Ammon's horn (tissue), 1 donor: ENCODE measurements at places on chromosomes 1 and 21.

DNA sequence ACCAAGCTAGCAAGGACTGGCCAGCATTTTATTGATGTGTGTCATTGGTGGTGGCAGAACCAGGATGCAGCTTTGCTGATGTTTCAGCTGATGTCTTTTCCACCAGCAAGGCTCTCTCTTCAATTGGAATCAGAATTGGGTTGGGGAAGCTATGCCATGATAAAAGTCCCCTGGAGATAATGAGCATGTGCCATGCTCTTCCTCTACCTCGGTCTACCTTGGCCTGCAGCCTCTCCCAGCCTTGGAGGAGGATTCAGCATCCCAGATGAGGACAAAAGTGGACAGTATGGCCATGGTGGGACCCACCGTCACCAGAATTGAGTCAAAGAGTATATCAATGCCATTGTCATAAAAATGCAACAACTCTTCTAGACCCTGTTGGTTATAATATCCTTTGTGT, 8.6 kb downstream of the AVPR1B start:
- no peak for DNase-seq

- no peak for DNase-seq
These were observed 281.0 kb downstream of the PTPRC start for GRCh38 chr1:198919667-198920398.

DNA sequence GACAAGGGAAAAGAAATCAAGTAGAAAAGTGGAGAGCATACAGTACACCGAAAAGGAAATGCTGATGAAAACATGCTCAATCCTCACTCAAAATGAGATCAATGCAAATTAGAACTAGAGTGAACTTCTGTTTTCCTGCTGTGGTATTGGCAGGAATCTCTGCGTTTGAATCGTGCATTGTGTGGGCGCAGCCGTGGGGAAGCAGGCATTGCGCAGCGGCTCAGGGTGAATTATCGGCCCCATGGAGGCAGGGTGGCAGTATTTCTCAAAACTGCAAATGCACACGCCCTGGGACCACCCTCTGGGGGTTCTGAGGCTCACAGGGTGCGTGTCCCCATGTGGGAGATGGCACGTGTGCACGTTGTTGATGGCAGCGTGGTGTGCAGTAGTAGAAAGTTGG, 140.6 kb downstream of the PEX14 start:
- DNase-seq: peak; percentile 79

- DNase-seq: no peak
These were observed 2.2 kb downstream of the AJAP1 start for GRCh38 chr1:4656533-4657140.

GRCh38 chr1:37347104-37347649, 127.2 kb upstream of the ZC3H12A start:
- DNase-seq: no peak

- no peak for DNase-seq
These were observed 97.2 kb downstream of the VPS13D start for GRCh38 chr1:12326986-12327385.

GRCh38 chr1:39127513-39127912, 77.0 kb upstream of the MACF1 start:
- DNase-seq: no peak

GRCh38 chr1:160807738-160808137, 11.8 kb downstream of the LY9 start:
- no peak for DNase-seq

DNA sequence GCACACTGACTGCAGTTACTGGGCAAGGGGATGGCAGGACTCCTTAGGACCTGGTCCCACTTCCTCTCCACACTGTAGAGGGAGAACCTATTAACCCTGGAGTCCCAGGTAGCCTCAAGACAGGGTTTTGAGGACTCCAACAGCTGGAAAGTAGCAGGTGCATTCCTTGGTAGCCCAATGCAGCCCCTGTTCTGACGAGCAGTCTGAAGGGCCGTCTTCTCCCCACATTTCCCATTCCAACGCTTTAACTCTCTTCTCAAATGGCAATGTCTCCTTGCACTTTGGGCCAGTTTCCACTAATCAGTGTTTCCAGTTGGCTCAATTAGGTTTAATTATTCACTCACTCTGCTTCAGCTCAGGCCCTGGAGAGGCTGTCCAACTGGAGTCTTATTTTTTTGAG, 8.8 kb upstream of the INPP5B start:
- no peak for DNase-seq

GRCh38 chr1:212290608-212291007, 5.4 kb downstream of the PPP2R5A start:
- DNase-seq: no peak

DNA sequence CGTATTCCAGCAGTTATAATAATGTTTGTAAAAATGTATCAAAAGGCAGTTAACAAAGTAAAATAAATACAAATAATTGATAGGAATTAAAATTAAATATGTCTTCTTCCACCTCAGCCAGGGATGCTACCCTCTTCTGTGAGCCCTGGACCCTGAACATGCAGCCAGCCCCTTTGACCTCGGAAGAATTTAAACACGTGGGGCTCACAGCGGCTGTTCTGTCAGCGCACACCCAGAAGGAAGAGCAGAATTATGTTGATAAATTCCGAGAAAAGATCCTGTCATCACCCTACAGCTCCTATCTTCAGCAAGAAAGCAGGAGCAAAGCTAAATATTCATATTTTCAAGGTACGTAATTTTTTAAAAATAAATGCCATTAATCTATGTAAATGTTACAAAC, 26.5 kb downstream of the UTS2 start:
- no peak for DNase-seq

DNA sequence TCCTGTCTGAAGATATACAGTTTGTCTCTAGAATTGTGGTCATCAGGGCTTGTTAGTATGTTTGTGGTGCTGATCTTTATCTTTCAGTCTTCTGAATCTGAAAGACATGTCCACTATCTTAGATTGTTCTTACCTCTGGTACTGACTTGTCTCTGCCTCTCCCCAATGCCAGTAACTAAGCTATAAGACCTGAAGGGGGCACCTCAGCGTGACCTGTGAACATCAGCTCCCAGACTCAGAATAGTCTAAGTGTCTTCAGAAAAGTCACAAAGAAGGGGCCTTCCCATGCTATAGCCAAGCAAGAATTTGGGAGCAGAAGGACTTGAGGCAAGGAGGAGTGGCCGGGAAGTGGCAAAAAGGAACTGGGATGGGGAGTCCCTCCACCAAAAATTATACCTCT, 178.1 kb downstream of the NTNG1 start:
- no peak for DNase-seq

DNA sequence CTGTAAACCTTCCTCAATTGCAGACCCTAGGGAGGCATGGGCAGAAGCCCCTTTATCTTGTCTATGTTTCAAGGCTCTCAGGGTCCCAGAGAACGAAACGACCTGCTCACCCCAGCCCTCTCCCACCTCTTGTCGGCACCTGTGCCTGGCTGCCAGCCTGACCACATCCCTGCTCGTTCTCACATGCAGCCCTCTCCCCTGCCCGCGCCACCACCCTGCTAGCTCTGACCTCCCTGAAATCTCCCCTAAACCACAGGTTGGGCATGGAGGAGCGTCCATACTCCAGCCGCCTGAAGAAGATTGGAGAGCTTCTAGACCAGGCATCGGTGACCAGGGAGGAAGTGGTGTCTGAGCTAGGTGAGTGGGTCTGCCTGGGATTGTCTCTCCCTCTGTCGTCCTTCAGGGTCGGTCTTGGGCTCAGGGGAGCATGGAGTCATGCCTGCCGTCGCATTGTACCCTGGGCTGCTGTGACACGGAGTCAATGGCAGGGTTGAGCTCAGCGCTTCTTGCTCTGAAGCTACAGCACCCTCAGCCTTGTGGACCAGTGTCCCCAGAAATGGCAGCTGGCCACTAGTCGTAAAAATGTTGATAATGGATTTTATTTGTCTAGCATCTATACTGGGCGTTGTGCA, 3.6 kb downstream of the ADPRS start:
- DNase-seq: no peak

DNA sequence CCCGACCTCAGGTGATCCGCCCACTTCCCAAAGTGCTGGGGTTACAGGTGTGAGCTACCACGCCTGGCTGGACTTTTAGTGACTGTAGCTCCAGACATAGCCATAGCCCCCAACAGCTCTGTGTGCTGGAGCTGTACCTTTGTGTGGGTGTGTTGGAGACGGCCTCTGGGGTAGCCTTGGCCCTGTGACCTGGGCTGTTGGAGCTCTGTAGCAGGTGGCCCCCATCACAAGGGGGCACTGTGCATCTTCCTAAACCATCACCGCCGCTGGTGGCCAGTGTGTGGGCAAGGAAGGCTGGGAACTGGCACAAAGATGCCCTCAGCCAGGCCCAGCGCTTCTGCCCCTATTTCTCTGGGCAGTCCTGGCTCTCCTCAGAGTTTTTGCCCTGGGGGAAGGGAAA, 38.4 kb upstream of the FOXO6 start:
- peak; percentile 76 for DNase-seq

- DNase-seq: no peak
These were observed 221.8 kb downstream of the NTNG1 start for GRCh38 chr1:107362468-107363140.

GRCh38 chr1:44326024-44326701, 28.9 kb downstream of the ERI3 start:
- no peak for DNase-seq

GRCh38 chr1:233042834-233043233, 92.4 kb downstream of the NTPCR start:
- DNase-seq: no peak

- DNase-seq: no peak
These were observed 248.3 kb downstream of the C1orf94 start for GRCh38 chr1:34425046-34425445.

- no peak for DNase-seq
These were observed 88.7 kb downstream of the WLS start for GRCh38 chr1:68143633-68144032.

DNA sequence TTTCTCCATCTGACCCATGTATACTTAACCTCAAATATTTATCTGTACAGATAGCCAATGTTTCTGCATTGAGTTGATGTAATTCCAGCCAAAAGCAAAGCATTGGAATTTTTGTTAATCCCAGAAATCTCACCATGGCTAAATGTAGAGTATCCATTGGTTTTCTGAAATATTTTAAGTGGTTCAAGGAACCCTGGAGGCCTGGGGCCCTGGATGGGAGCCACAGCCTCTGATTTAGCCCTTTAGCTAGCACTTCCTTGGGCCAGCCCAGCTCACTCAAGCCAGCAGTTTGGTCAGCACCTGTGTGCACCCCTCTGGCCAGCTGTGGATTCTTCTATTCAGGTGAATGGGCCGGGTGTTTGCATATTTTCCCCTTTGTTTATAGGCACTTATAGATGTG, 18.8 kb upstream of the EPS8L3 start:
- no peak for DNase-seq

- DNase-seq: no peak
These were observed 55.0 kb downstream of the KAZN start for GRCh38 chr1:14653461-14653960.

DNA sequence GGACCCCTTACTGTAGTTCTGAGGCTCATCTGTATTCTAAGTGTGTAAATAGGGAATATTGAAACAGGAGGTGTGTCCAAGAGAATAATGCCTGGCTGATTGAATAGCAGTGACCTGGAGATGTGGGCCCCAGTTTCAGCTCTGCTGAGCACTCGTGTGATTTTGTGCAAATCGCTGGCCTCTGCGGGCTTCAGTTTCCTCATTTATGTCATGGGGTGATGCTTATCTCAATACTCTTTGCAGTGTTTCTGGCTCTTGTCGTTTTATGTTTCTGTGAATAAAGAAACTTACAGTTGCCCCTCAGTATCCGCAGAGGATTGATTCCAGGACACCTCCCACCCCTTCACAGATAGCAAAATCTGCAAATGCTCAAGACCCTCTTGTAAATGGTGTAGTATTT, 5.0 kb downstream of the COG2 start:
- no peak for DNase-seq

GRCh38 chr1:26863685-26864077, 732 bp downstream of the SFN start:
- no peak for DNase-seq

- DNase-seq: no peak
These were observed 67.6 kb downstream of the RASAL2 start for GRCh38 chr1:178161516-178161915.

DNA sequence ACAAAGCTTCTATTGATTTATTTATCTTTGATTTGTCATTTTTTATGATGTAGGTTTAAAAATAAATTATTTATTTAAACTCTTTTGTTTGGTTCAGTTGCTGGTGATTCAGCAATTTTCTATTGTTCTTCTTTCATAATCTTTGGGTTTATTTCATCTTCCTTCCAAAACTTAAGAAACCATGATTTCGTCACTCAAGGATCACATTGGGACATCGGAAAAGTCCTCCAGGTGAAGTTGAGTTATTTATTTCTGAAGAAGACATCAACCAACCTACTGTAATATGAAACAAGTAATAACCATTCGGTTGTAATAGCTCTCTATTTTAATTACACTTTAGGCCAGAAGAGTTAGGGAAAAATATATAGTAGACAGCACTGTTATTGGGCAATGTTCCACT, 23.0 kb upstream of the WLS start:
- DNase-seq: no peak

- no peak for DNase-seq
These were observed 3.6 kb upstream of the PTGS2 start for GRCh38 chr1:186683652-186684410.

DNA sequence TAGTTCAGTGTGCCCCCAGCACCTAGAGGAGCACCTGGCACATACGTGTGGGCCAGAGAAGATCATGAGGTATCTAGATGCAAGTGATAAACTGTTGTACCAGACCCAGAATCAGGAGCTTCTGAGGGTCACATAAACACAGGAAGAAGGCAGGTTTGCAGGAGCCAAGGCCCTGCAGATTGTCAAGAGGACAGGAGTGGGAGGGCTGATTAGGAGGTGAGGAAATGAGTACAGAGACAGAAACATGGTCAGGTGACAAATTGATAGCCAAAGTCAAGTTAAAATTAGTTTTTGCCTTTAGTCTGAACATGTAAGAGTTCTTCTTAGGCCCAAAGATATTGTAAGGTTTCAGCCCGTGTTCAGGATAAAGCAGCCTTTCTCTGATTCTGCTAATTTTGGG, 14.0 kb upstream of the TRAF3IP3 start:
- DNase-seq: no peak

DNA sequence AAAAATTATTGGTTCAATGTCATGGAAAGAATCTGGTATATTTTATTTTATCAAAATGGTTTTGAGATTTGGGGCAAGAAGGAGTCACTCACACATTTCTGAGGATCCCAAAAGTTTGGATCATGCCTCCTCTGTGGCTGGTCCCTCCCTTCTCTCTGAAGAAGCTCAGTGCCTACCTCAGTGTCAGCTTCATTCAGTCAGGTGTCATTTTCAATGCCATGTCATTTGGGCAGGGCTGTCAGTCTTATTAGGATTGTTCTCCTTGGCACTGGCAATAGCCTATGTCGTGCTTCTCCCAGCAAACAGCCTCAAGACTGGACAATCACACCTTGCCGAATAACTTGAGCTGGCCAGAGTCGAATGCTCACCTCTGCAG, 264.5 kb upstream of the CAMK1G start:
- DNase-seq: no peak

DNA sequence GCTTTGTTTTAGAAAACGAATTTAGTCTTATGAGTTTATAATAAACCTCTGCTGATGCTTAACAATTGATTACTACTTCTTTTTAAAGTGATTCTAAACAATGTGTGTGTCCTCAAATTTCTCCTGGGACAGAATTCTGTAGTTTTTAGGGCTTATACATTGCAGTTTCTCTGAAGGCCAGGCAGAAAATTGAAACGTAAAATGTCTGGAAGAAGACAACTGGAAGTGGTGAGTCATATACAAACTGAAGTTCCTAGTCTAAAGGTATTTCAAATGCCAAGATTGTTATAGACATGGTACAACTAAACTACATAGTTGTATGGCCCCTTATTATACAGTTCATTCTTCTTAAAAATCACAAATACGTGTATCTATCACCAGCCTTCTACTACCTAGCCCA, 30.5 kb upstream of the RC3H1 start:
- no peak for DNase-seq

GRCh38 chr21:28269173-28269572, 723.5 kb downstream of the LTN1 start:
- no peak for DNase-seq

GRCh38 chr1:184068354-184068753, 16.8 kb downstream of the TSEN15 start:
- DNase-seq: no peak
